ENCODE measurements at places on chromosomes 13 and 19.

- no peak for DNase-seq
Measured at GRCh38 chr19:54376610-54377285, 12.0 kb upstream of the LAIR1 start.

DNA sequence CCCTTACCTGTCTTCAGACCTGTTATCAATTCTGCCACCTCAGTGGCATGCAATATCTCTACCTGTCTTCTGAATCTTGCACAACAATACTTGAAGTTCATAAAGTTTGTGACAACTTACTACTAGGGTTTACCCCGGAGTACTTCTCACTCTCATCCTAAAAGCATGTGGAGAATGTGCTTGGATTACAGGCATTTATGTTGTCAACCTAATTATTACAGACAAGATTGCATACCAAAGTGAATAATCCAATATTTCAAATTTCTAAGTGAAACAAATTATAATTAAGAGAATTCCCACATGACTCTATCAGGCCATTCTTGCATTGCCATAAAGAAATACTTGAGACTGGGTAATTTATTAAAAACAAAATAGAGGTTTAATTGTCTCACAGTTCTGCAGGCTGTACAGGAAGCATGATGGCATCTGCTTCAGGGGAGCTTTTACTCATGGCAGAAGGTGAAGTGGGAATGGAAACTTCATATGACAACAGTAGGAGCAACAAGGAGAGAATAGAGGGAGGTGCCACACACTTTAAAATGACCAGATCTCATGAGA lies 661.0 kb upstream of the SPRY2 start:
- no peak for DNase-seq

- DNase-seq, result no peak
Measured at GRCh38 chr13:43326100-43326499, 302.7 kb downstream of the DNAJC15 start.

DNA sequence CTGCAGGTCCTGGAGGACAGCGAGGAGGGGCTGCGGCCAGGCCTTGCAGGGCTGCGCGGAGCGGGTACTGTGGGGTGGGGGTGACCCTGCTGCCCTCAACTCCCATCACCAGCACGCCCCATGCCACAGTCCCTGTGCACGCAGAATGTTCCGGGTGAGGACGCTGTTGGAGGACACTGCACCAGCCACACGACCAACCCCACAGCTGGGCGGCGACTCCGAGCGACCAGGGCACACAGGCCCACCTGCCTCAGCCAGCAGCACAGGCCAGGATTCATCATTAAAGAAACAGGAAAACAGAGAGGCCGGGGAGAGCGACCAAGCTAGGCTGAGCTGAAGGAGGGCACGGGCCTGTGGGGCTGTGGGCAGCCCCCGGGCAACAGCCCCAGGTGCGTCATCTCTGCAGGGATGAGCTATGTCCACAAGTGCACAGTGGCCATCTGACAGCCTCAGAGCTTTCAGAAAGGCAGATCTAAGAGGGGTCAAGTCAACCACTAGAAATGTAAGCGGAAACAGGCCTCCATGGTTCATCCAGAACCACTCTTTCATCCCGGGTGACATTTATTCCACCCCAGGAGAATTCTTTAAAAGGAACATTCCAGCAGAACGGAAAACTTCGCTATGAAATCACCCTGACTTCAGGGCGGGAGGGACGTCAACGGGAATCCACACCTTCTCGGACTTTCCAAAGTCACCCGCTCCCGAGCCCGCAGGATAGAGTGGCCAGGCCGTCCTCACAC lies 1.5 kb downstream of the GAS6 start:
- no peak for DNase-seq

DNA sequence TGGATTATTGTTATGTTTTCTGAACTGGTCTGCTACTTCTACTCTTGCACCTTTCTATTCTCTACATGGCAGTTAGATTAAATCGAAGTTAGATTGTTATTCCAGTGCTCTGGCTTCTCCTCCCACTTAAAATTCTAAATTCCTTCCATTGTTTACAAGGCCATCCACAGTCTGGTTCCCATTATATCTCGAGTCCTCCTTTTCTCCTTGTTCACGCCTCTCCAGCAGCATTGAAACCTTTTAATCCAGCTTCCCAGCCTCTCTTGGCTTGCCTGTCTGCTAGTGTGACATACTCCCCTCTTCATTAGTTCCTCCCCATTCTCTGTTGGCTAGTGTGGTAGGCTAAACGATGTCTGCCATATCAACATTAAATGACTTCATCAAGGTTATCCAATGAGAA lies 54.5 kb downstream of the DNAJC15 start:
- no peak for DNase-seq

GRCh38 chr13:110209950-110210603 lies 96.9 kb downstream of the COL4A1 start:
- DNase-seq, result no peak

- DNase-seq, result no peak
Measured at GRCh38 chr13:46303742-46304385, 83.2 kb downstream of the RUBCNL start.

DNA sequence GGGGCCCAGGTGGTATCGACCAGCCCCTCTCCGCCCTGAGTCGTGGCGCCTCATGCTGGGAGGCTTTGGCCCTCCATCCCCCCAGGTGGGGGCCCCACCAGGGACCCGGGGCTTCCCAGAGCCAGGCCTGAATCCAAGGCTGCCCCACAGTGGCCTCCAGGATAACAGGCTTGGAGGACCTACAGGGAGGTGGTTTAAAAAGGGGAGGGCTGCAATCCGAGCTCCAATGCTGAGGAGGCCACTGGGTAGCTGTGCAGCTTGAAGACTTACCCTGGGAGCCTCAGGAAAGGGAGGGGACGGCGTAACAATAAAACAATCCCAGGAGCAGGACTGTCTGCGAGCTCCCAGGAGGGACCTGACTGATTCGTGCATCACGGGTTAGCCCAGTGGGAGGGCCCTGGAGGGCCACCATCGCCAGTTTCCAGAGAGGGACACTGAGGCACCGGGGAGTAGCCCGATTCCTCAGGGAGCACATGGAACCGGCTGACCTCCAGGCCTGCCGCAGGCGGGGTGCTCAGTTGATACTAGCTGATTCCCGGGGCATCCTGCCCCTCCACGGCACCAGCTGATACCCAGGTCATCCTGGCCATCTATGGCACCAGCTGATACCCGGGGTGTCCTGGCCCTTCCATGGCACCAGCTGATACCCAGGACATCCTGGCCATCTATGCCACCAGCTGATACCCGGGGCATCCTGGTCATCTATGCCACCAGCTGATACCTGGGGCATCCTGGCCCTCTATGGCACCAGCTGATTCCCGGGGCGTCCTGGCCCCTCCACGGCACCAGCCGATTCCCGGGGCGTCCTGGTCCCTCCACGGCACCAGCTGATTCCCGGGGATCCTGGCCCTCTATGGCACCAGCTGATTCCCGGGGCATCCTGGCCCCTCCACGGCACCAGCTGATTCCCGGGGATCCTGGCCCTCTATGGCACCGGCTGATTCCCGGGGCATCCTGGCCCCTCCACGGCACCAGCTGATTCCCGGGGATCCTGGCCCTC lies 3.7 kb upstream of the C2CD4C start:
- no peak for DNase-seq

GRCh38 chr13:21567714-21568113 lies 36.3 kb downstream of the MICU2 start:
- DNase-seq, result peak; percentile 12

DNA sequence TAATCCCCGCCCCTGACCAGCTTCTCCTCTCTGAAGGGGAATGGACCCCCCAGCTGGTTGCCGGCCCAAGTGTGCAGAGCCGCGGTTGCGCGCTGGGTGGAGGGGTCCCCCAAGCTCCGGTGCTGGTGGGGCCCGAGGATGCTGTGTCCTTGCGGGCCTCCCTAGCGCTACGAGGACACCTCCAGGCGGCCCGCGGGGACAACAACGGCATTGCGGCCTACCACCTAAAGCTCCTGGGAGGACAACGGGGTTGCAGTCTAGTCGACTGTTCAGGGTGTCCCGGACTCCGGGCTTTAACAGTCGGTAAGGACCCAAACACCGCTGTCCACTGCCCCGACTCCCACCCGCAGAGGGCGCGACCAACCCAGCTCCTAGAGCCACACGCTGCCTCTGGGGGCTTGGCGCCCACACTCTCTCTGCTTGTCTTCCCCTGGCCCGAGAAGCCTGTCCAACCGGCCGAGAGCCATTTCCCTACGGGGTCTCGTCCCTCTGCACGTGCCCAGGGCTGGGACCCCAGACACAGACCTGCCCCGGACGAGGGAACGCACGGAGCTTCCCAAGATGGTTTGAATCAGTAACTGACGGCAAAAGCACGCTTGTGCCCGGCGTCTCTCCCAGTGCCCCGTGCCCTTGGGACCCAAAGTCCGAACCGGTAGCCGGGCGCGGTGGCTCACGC lies 927 bp upstream of the SDHAF1 start:
- no peak for DNase-seq

GRCh38 chr13:96274046-96274445 lies 184.1 kb downstream of the HS6ST3 start:
- DNase-seq, result no peak

DNA sequence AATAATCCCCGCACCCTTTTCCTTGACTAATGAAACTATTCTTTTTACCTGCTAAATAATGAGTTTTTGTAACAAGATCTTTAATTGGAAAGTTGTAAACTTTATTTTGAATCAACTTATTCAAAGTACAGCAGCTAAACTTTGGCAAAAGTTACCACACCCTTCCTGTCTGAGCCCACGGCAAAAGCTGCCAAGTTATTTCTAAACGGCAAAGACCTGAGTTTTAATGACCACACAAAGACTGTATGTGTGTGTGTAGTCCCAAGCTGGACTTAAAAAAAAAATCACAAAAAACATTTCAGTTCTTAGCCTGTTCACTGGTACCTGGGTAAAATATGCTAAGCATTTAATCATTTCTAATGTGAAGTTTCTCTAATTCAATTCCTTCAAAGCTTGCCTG lies 60.7 kb downstream of the ZAR1L start:
- DNase-seq, result no peak

DNA sequence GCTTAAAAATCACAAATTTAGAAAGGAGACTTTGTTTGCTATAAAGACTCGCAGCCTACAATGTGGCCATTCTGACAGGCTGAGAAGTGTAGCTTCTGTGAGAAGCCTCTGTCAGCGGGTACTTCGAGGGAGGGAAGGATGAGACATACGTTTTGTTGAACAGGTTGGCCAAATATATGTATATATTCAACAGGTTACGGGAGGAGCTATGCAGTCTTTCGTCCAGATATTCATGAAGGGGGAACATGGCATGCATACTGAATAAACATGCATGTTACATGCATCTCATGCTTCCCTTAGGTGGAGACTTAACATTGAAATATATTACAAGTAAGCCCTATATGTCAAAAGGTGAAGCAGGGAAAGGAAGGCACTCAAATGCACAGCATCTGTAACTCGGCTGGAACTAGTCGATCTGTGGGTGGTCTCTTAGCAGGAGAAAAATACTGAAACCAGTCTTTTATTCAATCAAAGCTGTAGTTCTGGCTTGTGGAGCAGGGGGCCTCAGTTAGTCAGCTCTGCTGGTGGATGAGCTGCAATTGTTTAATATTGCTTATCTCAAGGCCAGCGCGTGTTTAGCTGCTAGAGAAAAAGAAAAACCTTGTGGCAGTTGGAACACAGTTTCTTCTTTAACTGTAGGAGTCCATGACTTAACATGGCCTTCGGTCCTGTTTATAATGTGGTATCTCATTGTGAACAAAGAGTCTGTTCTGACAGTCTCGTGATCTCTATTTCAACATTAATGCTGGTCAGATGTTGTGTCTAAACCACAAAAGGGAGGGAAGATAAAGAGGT lies 94.3 kb downstream of the FAM216B start:
- DNase-seq, result no peak

GRCh38 chr19:8515317-8515716 lies 1.4 kb upstream of the ZNF414 start:
- DNase-seq, result no peak

- no peak for DNase-seq
Measured at GRCh38 chr19:30044273-30045248, 102.5 kb downstream of the URI1 start.

DNA sequence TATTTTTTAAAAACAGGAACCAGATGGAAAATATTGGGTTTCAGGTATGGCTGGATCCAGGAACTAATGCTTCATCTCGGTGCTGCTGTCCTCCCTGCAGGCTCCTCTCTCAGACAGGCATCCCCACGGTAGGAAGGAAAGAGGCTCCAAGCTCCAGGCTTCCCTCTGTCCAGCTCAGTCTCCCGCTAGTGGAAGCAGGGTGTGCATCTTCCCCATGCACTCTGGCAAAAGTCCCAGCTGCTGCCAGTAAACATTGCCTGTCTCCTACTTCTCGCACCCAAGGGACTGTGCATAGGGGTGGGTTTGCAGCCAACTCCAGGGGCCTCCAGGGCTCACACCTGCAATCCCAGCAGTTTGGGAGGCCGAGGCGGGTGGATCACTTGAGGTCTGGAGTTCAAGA lies 29.2 kb downstream of the IL12RB1 start:
- DNase-seq, result peak; percentile 70

GRCh38 chr19:34662919-34663318 lies 14.0 kb downstream of the SCGB2B2 start:
- DNase-seq, result no peak

DNA sequence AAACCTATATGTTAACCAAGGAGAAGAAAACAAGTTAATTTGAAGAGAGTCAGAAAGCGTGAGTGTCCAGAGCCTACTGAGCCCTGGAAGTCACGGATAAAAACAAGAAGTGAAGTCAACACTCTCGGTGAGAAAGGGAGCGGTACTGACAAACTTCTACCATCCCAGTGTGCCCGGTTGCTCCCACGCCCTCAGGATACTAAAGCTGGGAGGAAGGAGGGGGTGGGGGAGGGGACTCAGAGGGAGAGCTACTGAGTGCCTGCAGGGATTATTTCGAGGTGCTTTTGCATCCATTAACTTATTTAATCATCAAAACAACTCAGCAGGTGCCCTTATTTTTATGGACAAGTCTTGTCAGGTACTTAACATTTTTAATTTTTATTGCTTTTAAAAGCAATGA lies 166.2 kb downstream of the ZIC5 start:
- DNase-seq, result no peak

GRCh38 chr19:12564016-12564664 lies 12.9 kb upstream of the ZNF564 start:
- DNase-seq, result peak; percentile 78

GRCh38 chr13:101626925-101627555 lies 174.6 kb downstream of the ITGBL1 start:
- peak; percentile 42 for DNase-seq

- no peak for DNase-seq
Measured at GRCh38 chr13:113559901-113560644, 24.5 kb upstream of the TFDP1 start.

GRCh38 chr13:41061914-41062837 lies 867 bp downstream of the WBP4 start:
- DNase-seq, result no peak

DNA sequence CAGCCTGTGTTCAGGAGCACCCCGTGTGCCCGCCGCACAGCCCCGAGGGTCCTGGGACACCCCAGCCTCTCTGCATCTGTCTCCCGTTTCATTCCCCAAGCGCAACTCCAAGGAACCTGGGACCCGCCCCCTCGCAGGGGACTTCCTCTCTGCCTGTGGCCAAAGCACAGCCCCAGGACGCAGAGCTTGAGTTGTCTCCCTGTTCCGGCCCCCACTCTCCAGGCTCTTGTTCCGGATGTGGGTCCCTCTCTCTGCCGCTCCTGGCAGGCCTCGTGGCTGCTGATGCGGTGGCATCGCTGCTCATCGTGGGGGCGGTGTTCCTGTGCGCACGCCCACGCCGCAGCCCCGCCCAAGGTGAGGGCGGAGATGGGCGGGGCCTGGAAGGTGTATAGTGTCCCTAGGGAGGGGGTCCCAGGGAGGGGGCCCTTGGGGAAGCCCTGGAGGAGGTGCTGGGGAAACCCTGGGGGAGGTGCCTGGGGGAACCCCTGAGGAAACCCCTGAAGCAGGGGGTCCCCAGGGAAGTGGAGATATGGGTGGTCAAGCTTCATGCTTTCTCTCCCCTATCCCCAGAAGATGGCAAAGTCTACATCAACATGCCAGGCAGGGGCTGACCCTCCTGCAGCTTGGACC lies 1.3 kb downstream of the HCST start:
- no peak for DNase-seq

GRCh38 chr19:49390131-49390928 lies 2.3 kb downstream of the KASH5 start:
- DNase-seq, result no peak
